ENCODE measurements at places on chromosomes 13 and 19.

- H3K4me3 ChIP-seq: no peak overlapping the region
- DNase-seq: no peak
- H3K27ac ChIP-seq: no peak overlapping the region
- no peaks in the 10 kb centered on the region for H3K36me3 ChIP-seq
Measured at GRCh38 chr19:3653865-3654513, 27.4 kb upstream of the CACTIN start.

DNA sequence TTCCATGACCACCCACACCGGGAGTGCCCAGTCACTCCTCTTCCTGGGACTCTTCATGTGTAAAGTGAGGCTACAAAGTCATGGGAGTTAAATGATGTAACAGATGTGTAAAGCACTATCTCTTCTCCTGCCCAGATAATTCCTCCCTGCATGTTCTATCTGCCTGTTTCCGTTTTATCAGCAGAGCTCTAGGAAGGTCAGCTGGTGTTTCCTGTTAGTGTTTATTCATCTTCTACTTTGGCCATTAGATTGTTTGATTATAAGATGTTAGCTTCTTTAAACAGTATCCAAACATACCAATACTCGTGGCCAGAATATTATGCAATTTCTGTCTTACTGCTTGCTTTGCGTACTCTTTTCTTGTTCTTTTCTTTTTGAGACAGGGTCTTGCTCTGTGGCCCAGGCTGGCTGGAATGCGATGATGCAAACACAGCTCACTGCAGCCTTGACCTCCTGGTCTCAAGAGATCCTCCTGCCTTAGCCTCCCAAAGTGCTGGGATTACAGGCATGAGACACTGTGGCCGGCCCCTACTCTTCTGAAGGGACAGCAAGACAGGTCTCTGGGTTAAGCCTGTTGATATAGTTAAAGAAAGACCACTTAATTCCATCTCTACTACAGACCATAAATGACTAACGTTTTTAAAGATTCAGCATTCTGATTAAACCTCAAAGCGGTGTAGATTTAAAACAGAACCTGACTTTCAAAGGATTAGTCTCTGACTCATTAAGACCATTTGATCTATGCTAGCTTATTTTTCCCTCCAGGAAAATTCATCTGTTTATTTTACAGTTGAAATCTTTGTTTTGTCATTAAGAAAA, 97.4 kb upstream of the AKAP11 start:
- H3K4me1 ChIP-seq: peaks cover 6% of the 10 kb centered on the region
- no peak for DNase-seq
- no peak overlapping the region for H3K4me3 ChIP-seq
- H3K36me3 ChIP-seq: no peaks in the 10 kb centered on the region

- H3K36me3 ChIP-seq: no peaks in the 10 kb centered on the region
- no peaks in the 10 kb centered on the region for H3K27me3 ChIP-seq
- DNase-seq: no peak
- H3K27ac ChIP-seq: no peak overlapping the region
- no peak overlapping the region for H3K4me3 ChIP-seq
- peaks cover 4% of the 10 kb centered on the region for H3K4me1 ChIP-seq
Measured at GRCh38 chr13:44273991-44274770, 99.4 kb upstream of the SERP2 start.

DNA sequence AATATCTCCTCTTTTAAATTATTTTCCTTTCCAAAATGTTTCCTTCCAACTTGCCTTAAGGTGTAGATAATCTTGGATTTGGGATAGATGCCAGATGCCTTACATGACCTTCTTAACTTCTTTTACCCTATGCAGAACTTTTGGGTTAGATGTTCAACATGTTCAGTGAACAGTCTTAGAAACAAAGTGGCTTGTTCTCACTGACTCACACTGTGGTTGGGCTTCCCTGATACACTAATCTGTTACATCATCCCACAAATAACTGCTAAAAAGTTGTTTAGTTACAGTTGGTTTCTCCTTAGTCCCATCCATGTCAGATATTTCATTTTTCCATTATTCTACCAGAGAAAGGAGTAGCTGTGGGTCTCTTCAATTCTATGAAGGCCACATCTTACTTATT, 2638.2 kb downstream of the PCDH9 start:
- H3K36me3 ChIP-seq: no peaks in the 10 kb centered on the region
- H3K27me3 ChIP-seq: no peaks in the 10 kb centered on the region
- H3K4me1 ChIP-seq: no peaks in the 10 kb centered on the region
- H3K4me3 ChIP-seq: no peak overlapping the region

- H3K4me3 ChIP-seq: no peak overlapping the region
- no peaks in the 10 kb centered on the region for H3K27me3 ChIP-seq
- peak; percentile 67 for DNase-seq
- H3K4me1 ChIP-seq: peaks cover 4% of the 10 kb centered on the region
- no peaks in the 10 kb centered on the region for H3K36me3 ChIP-seq
Measured at GRCh38 chr19:18700501-18701249, 17.2 kb downstream of the CRTC1 start.

GRCh38 chr19:58183817-58184215, 955 bp downstream of the ZNF274 start:
- no peaks in the 10 kb centered on the region for H3K4me1 ChIP-seq
- H3K36me3 ChIP-seq: no peaks in the 10 kb centered on the region
- H3K27me3 ChIP-seq: no peaks in the 10 kb centered on the region
- peak overlapping the region; percentile 98 for H3K27ac ChIP-seq
- H3K4me3 ChIP-seq: peak overlapping the region; percentile 99
